ENCODE measurements at places on chromosomes 1 and 21.
A peak's percentile ranks its signal among the peaks of the same experiment; 100 is the strongest.

DNA sequence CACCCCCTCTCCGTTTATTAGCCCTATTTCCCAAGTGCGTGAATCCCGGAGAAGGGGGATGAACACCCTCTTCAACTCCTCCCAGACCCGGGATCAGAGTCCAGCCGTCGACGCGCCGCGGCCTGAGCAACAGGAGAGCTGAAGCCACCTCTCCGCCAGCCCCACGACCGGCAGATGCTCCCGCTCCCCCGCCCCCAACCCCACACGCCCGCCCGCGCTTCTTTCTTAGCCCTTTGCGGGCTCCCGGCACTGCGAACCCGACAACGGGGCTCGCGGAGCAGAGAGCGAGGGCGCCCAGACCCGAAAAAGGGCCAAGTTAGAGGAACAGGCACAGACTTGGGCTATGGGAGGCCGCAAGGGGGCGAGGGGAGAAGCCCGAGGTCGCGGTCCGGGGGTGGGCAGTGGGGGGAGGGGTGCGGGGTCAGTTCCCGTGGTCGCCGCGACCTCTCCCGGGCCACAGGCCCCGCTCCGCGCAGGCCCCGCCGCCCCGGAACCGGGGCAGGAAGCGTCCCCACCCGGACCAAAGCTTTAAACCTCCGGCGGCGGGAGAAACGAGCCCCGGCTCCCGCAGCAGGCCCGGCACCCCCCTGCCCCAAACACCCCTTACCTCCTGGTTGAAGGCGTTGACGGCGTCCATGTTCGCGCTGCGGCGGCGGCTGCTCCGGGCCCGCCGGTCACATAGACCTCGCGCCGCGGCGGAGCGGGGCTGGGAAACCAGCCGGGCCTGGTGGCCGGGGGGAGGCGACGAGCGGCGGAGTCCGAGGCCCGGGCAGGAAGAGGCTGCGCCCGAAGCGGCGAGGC lies 662 bp downstream of the SCAF4 start:
- peak; percentile 39 for DNase-seq

- no peak for DNase-seq
Observed at GRCh38 chr1:178500091-178500770, 3.5 kb upstream of the CLEC20A start.

DNA sequence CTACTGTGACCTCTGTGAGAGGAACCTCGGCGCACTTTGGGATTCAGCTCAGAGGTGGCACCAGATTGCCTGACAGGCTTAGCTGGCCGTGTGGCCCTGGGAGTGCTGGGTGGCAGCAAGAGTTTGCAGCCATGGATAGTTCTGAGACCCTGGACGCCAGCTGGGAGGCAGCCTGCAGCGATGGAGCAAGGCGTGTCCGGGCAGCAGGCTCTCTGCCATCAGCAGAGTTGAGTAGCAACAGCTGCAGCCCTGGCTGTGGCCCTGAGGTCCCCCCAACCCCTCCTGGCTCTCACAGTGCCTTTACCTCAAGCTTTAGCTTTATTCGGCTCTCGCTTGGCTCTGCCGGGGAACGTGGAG lies 67.5 kb downstream of the DISC1 start:
- no peak for DNase-seq

DNA sequence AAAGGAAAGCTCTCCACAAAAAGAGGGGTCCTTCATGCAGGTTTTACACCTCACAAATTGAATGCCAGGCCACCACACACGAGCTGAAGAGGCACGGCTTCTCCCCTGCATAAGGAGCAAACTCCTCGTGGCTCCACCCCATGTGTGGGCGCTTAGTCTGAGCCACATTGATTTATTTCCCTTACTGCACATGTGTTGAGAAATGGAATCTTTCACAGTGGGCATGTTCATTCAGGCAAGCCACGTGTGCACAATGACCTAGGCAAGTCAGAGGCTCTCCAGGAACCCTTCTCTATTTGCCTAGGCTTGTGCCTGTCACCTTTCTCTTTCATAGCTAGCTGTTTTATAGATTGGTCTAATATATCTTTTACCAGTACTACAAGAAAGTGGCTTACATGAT lies 120.5 kb downstream of the LTN1 start:
- no peak for DNase-seq

- DNase-seq: no peak
Observed at GRCh38 chr1:241639623-241640148, 483 bp downstream of the CHML start.

- DNase-seq: no peak
Observed at GRCh38 chr1:59164371-59164770, 132.5 kb upstream of the FGGY start.

DNA sequence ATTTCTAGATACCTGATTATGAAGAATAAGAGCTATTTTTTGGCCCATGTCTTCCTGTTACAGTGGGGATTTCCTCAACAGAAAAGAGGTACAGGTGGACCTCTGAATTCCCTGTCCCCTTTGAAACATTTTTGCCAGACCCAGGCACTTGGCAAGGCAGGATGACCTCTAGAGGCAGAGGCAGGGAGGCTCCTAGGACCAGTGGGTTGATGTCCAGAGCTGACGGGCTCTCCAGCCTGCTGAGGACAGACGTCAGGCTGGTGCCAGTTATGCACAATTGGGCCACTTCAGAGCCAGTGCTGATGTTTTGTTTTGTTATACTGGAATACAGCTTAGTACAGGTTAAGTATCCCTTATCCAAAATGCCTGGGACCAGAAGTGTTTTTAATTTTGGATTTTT lies 18.5 kb upstream of the A3GALT2 start:
- no peak for DNase-seq

GRCh38 chr1:18556364-18556763 lies 74.3 kb upstream of the PAX7 start:
- DNase-seq: peak; percentile 17

DNA sequence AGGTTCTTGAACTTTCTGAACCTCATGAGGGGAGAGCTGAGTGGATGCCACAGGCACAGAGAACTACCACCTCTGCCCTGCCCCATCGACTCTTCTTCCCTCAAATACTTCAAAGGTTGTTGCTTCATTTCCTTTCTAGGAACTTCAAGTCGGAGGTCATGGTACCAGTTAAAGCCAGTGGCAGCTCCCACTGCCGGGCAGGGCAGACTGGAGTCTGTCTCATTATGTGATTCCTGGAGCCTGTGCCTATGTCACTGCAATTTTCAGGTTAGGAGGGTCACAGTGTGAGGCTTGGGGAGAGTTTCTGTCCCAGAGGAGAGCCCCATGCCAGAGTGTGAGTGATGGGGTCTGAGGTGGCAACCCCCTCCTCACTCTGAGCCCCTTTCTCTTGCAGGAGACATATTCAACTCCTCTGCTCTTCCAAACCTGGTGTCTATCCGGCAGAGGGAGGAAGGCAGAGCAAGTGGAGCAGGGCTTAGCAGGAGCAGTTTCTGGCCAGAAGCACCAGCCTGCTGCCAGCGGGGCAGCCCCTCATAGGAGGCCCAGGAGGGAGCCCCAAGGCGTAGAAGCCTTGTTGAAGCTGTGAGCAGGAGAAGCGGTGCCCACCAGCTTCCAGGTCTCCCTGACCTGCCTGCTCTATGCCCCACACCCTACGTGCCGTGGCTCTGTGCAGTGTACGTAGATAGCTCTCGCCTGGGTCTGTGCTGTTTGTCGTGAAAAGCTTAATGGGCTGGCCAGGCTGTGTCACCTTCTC lies 29.3 kb downstream of the CAMK1G start:
- no peak for DNase-seq

- no peak for DNase-seq
Observed at GRCh38 chr1:192350356-192350755, 33.6 kb downstream of the RGS21 start.

DNA sequence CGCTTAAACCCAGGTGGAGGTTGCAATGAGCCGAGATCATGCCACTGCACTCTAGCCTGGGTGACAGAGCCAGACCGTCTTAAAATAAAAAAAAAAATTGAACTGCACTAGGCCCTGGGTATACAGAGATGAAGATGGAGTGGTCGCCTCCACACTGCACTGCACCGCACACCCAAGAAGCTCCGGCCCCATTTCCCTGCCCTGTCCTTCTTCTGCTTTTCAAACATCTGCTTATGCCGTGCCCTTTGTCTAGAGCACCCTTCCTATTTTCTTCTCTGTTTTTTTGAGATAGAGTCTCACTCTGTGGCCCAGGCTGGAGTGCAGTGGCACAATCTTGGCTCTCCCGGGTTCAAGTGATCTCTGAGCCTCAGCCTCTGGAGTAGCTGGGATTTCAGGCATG lies 17.4 kb downstream of the IQGAP3 start:
- DNase-seq: no peak

GRCh38 chr1:179298952-179299351 lies 5.4 kb downstream of the SOAT1 start:
- DNase-seq: no peak

DNA sequence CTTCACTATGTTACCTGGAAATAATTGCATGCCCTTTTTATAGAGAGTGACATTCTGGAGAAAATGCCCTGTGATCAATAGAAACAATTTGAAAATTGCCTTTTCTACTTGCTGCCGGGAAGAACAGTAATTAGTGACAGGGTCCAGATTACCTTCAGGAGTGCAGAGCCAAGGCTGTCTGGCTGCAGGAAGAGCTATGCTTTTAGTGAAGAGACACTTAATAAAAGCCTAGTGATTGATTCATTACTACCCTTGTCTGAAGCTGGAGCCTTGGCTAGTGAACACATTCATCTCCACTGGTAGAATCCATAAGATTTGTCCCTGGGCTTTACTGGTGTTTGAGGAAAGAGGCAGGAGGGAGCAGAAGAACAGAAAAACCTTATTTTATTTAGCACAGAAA lies 12.9 kb upstream of the DNASE2B start:
- DNase-seq: no peak

- DNase-seq: no peak
Observed at GRCh38 chr1:185402930-185403329, 85.9 kb upstream of the IVNS1ABP start.

GRCh38 chr1:40344597-40344996 lies 27.5 kb upstream of the COL9A2 start:
- peak; percentile 51 for DNase-seq

GRCh38 chr1:25197982-25198662 lies 34.2 kb downstream of the SYF2 start:
- DNase-seq: no peak

DNA sequence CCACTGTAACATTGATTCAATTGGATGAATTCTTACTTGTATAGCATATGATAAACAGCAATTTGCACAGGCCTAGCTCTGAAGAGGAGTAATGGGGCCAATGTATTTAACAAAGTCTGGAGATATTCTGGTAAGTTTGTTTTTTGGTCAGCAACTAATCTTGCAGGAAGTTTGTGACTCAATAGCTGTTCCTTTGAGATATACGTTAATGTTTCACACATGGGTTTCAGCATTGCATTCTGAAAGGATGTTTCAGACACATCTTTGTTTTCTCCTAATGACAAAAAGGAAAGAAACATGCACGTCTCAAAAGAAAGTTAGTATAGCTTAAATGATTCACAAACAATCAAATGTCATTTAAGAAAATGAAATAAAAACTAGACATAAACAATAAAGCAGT lies 49.0 kb downstream of the LTN1 start:
- no peak for DNase-seq

All from EL (cell line).